Stimulated activated CD8-positive, alpha-beta memory T cell treated with anti-CD3 and anti-CD28 coated beads, Interleukin-15, amount 100 ng/mL, for 1 hour (primary cell): ENCODE measurements at places on chromosomes 1 and 21.

GRCh38 chr21:34302521-34302920, 61.3 kb upstream of the KCNE2 start:
- DNase-seq = no peak

DNA sequence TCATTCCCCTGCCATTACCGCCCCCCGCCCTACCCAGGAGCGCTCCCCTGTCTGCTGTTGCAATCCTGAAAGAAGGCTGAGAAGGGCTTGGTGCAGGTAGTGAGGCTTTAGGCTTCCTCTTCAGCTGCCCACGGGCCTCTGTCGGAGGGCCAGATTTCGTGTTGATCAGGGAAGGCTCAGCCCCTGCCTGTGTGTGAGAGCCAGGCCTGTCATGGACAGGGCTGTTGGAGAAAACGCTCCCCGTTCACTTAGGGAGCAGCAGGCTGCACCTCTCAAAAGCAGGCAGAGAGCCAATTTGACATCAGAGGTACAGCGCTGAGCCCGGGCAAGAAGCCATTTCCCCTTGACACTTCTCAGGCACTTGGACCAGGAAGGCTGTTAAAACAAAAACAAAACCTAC, 19.0 kb downstream of the TEX35 start:
- DNase-seq = no peak

DNA sequence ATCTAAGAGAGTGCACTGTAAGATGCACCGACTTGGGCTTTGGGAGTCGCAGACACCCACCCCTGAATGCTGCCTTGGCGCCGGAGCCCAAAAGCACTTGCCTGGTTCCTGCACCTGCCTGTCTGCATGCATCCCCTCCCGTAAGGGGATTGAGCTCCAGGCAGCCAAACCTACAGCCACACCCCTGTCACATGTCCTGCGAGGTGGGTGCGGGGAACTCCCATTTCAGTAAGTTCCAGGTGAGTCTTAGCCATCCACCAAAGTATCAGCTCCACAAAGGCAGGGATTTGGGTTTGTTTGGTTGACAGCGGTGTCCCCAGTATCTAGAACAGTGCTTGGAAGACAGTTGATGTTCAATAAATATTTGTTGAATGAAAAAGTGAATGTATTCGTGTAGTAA, 31.5 kb upstream of the MAP10 start:
- no peak for DNase-seq

GRCh38 chr1:114178936-114179335, 25.3 kb upstream of the SYT6 start:
- DNase-seq = no peak

GRCh38 chr1:14567056-14567455, 31.4 kb upstream of the KAZN start:
- no peak for DNase-seq

- DNase-seq = no peak
These were observed 244.4 kb downstream of the FOXD2 start for GRCh38 chr1:47682198-47682597.

- DNase-seq = no peak
These were observed 794 bp downstream of the NID1 start for GRCh38 chr1:236063919-236064673.
